Endodermal cell (in vitro differentiated cells): ENCODE measurements at places on chromosomes 1 and 21. TPM values are rescaled to one million over a fixed set of nuclear protein-coding genes. Genes with fewer than 3 reads are reported as not detected.

TCEA3 gene
- 3.7 to 5.2 TPM (median 4.7 TPM) in 3 replicates for total RNA-seq

- DNase-seq, result no peak
Observed at GRCh38 chr1:159185121-159185520, 13.7 kb downstream of the CADM3 start.

- no peak for DNase-seq
Observed at GRCh38 chr1:198669023-198669698, 30.3 kb downstream of the PTPRC start.

GRCh38 chr1:208455821-208456220 is 211.6 kb upstream of the PLXNA2 start:
- DNase-seq, result no peak

GRCh38 chr1:197024460-197024859 is 42.6 kb downstream of the F13B start:
- DNase-seq, result no peak
